ENCODE measurements at places on chromosomes 12 and 14.

DNA sequence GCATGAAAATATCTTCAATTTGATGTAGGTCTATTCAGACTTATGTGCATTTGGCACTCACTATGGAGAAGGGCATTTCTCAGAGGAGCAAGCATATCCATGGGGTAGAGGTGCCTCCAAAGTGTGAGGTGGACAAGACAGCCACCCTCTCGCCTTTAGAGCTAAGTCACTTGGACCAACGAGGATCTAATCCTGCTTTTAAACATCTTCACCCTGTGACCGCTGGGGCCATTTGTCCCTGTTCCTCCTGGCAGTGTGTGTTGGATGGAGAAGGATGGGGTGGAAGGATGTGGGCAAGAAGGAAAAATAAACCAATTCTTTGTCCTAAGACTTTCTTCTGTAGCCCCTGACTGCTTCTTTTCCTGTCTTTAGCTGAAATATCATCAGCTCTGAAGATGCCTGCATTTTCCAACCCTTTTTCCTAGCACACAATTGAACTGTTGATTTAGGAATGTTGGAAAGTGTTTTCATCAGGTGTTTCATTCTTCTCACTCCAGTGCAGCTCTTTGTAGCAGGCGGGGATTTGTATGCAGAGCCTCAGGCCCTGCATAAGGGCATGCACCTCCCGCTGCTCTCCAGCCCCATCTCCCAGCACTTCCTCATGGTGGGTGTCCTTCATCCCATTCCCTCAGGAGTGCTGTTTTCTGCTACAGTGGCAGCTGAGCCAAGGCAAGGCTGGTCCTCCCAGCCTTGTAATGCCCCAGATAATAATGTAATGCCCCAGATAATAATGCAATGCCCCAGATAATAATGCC, 5.3 kb downstream of the FGF6 start:
- DNase-seq = no peak

GRCh38 chr14:104827177-104828055, 26.5 kb downstream of the ZBTB42 start:
- DNase-seq = peak; percentile 56

DNA sequence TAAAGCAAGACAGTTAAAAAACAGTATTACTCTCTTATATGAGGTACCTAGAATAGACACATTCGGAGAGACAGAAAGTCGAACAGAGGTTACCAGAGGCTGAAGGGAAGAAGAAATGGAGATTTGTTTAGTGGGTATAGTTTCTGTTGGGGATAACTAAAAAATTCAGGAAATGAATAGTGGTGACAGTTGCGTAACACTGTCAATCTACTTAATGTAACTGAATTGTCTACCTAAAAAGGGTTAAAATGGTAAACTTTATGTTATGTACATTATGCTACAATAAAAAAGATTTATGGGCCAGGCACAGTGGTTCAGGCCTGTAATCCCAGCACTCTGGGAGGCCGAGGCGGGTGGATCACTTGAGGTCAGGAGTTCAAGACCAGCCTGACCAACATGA, 30.6 kb upstream of the SLC6A13 start:
- DNase-seq = no peak

- DNase-seq = no peak
Measured at GRCh38 chr14:71362920-71363584, 455.8 kb downstream of the PCNX1 start.

DNA sequence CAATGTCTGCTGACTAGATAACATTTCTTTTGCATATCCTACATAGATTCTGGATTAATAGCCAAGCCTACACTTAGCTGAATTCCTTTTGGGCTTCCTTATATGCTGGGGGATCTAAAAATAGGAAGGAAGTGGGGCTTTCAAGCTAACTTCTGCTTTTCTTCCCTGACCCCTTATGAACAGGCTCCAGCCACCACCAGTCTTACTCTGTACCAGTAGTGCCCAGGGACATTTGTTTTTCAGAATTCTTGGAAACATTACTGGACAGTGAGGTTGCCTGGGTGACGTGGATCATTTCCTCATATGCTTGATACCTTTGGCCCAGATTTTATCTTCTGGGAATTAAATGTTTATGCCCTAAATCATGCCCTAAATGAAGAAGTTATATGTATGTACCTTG, 55.9 kb upstream of the SRRM4 start:
- no peak for DNase-seq

- no peak for DNase-seq
Measured at GRCh38 chr12:48016373-48017020, 12.2 kb upstream of the COL2A1 start.

GRCh38 chr12:100661300-100661951, 87.9 kb downstream of the GAS2L3 start:
- DNase-seq = no peak

DNA sequence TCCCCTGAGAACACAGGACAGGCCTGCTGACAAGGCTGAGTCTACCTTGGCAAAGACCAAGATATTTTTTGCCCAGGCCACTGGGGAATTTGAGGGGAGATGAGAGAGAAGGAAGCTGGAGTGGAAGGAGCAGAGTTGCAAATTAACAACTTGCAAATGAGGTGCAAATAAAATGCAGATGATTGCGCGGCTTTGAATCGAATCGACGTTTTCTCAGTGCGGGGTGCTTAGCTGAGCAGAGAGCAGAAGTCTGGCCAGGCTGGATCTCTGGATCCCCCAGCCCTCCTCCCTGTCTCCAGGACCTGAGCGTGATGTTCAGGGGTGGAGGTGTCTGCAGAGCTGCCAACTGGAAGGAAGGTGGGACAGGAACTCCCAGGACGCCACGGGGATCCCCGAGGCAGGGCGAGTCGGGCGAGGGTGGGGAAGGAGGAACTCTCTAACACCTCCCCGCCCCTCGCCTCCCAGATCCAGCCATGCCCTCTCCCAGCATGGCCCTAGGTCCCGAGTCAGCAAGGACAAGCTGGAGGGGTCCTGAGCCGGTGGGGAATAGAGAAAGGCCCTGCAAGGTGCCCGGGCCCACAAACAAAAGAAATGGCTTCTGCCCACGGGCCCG, 527 bp upstream of the CARMIL3 start:
- no peak for DNase-seq

DNA sequence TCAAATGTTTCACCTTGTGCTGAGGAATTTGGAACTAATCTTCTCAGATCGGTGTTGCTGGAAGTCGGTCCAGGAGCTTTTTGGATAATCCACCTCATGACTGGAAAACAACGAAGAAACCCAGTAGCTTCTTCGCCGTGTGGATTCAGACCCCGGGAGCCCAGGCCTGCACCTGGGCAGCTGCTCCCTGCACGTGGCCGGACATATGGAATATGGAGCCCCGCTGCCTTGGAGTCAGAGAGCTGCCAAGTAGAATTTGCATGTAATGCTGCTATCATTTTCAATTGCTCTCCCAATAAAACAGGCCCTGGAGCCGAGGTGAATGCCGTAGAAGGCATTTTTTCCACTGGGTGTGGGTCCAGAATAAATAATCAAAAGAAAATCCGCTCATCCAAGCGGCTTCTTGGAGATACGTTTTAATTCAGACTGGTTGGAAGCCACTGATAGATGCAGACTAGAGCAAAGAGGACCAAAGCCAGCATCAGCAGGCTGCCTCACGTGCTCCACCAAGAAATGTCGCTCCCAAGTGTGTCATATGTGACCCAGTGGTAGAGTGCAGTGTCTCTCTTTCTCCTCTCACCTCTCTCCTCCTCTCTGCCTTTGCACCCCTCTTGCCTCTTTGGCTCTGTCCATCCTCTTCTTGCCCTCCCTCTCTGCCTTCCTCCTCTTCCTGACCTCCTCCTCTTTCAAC, 115.3 kb downstream of the ZNF664 start:
- DNase-seq = no peak

DNA sequence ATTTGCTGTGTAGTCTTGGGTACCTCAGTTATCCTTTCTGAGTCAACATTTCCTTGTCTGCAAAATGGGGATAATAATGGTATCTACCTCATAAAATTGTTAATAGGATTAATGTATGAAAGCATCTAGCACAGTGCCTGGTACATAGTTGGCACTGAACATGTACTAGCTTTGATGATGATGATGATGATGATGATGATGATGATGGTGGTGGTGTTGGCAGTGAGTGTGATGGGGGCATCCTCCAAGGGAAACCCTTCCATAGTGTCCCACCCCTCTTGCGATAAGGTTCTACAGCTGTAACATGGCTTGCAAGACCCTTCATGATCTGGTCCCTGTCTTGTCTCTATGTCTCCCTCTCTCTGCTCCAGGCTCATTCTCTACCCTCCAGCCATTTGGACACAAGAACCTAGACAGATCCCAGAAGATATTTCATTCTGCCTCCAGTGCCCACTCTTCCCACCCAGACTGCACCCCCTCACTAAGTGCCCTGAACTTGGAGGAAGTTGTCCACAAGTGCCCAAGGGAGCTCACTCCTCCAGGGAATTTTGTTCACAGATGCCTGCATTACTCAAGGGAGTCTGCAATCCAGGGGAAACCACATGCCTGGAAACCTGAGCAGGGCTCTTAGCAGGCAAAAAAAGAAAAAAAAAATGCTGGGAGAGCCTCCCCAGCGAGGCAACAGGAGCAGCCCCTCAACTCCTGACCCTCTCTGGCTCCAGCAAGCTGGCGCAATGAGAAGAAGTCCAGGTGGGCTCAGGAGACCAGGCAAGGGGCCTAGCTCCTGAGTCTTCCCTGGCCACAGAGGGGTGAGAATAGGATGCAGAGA, 10.1 kb upstream of the BDKRB1 start:
- no peak for DNase-seq

GRCh38 chr14:26026384-26026783, 571.4 kb downstream of the NOVA1 start:
- DNase-seq = no peak

DNA sequence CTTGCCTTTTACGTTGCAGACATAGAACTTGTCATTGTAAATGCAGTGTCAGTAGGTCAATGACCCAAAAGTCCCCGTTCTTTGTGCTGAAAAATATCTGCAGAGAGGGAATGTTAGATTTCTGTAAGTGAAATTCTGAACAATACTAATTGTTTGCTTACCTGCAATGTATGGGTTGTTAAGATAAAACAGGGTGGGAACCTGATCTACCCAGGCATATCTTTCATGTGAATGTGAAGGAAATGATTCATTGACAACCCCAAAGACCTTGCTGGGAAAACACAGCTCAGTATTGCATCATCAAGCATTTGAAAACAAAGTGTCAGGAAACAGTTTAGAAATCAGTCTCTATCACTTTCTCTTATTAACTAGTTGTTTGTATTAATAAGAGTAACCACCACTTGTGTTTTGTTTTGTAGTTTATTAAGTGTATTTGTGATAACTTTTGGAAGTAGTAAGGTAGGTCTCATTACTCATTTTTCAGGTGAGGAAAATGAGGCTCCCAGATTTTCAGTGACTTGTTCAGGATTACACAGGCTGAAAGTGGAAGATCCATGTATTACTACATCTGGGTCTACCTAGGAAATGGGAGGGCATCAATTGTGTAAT, 57.9 kb upstream of the SLC38A2 start:
- no peak for DNase-seq

GRCh38 chr12:53518381-53518780, 11.1 kb upstream of the NPFF start:
- no peak for DNase-seq

GRCh38 chr14:58071341-58071740, 80.7 kb downstream of the ARMH4 start:
- no peak for DNase-seq

DNA sequence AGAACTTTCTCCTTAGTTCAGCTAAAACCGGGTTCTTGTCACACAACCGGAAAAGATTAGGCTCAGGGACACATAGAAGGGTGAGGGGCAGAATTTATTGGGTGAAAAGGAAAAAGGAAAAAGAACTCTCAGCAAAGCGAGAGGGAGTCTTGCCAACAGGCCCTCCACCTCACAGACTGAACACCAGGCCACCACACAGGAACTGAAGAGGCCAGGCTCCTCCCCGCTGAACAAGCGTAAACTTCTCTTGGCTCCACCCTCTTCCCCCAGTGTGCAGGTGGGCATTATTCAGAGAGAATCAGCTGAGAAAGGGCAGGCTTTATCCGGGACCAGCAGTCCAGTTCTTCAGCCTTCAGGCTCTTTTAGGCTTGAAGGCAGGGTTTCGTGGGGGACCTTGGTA, 125.6 kb upstream of the FGD4 start:
- DNase-seq = peak; percentile 59

DNA sequence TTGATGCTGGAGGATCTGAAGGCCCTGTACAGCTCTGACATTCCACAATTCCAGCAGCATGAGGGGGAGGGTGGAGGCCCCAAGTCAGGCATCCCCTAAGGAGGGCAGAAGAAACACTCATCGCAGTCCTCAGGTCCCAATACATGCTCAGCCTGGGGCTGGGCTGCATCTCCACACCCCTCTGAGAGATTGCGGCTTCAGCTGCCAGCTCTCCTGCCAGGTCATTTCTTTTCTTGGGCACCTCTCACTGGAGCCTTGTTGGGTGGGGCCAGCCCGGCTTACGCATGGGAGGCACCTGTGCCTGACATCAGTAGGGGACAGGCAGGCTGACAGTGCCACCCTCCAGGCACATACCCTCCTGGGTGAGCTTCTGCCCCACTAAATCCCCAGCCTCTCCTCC, 89.8 kb downstream of the DICER1 start:
- DNase-seq = no peak

DNA sequence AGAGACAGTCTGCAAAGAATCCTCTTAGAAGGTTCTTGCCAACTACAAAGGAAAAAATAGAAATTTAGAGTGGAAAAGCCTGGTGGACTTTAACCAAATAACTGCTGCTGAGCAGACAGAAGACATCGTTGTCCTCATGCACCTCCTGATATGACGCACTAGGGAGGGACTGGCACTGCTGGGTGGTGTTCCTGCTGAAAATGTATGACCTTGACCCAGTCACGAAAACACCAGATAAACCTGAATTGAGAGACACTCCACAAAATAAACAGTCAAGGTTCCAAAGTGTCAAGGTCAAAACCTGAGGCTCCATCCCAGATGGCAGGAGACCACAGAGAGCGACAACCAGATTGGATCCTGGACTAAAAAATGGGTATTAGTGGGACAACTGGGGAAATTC, 61.9 kb downstream of the CHGA start:
- no peak for DNase-seq

GRCh38 chr12:110933326-110933974, 13.1 kb upstream of the MYL2 start:
- no peak for DNase-seq

DNA sequence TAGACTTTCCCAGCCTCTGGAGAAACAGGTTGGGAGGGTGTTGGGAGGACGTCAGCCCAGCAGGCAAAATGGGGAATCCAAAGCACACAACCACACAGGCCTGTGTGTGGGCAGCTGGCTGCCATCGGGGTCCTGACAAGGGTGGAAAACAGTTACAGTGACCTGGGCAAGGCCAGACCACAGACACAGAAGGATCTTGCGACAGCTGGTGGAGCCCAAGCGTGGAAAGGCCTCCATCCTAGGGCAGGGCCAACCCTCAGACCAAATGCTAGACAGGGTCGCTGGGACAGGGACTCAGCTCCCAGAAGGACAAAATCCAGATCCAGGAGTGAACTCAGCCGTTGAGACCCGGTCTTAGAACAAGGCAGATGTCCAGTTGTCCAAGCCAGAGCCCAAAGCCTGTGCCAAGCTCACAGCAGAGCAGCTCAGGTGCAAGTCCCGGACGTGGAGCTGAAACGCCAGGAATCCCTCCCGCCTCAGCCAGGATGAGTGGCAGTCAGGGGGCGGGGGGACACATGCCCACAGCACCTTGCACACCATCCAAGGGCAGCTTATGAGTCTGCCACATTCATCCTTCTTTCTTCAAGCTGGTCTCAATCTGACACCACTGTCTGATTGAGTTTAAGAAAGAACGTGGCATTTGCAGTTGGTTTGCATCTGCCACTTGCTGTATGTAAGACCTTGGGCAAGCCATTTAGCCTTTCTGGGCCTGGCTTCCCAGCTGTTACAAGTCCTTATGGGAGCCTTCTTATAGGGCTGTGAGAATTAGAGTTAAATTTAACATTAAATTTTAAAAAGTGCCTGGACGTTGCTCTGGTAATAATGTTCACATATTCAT, 37.6 kb downstream of the DEGS2 start:
- DNase-seq = no peak
